Right cardiac atrium (tissue), 5 donors: ENCODE measurements at places on chromosomes 12 and 14. TPM values are rescaled to one million over a fixed set of nuclear protein-coding genes. Genes with fewer than 3 reads are reported as not detected.
A peak's percentile ranks its signal among the peaks of the same experiment; 100 is the strongest.

Gene PELI2
- total RNA-seq: 5.0 TPM

Gene MGST1
- 19.9 TPM for total RNA-seq

Gene SERPINA3
- 192 TPM for total RNA-seq

- no peak for DNase-seq
These were observed 4.3 kb downstream of the P2RX4 start for GRCh38 chr12:121214166-121214777.

DNA sequence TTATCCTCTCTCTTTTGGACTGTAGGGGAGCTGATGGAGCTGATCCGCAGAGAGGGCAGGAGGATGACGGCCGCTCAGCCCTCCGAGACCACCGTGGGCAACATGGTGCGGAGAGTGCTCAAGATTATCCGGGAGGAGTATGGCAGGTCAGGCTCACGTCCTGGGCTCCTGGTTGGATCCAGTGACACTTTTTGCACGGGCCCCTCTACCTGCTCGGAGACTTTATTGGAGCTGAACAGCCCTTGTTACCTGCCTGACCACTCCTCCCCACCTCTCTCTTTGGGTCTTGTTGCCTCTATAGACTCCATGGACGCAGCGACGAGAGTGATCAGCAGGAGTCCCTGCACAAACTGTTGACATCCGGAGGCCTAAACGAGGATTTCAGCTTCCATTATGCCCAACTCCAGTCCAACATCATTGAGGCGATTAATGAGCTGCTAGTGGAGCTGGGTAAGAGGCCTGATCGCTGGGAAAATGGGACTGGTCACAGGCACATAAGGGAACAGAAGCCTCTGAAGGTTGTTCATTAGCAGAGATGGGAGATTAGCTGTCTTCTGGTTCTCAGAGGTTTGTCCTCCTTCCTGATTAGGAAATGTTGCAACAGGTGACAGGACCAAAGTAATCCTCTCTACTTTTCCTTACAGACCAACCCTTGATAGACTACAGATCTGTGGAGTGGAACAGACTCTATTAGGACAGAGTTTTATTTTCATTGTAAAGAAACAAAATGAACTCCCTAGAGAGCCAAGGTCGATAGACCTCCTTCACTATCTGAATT lies 718 bp downstream of the EIF2B2 start:
- DNase-seq: no peak

- DNase-seq: peak; percentile 77
These were observed 811 bp upstream of the INF2 start for GRCh38 chr14:104688505-104689108.

- no peak for DNase-seq
These were observed 180.2 kb upstream of the PZP start for GRCh38 chr12:9388379-9388778.

GRCh38 chr12:47741340-47741703 lies 16.0 kb upstream of the ENDOU start:
- DNase-seq: peak; percentile 76

DNA sequence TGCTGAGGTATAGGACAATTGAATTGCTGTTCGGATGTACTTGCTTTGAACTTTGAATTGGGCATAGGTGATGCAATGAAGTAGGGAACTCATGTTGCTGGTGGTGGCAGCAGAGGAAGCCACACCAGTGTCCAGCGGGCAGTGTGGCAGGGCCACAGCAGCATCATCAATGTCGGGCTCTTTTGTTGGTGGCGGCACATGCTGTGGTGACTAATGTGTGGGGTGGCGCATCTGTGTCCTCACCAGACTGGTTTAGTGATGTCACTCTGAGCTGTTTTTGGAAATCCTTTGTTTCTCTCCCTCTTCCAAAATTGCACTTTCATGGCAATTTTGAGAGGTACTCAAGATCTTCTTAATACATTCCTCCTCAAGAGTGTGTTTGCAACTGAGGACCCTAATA lies 187.6 kb downstream of the ETNK1 start:
- DNase-seq: no peak

DNA sequence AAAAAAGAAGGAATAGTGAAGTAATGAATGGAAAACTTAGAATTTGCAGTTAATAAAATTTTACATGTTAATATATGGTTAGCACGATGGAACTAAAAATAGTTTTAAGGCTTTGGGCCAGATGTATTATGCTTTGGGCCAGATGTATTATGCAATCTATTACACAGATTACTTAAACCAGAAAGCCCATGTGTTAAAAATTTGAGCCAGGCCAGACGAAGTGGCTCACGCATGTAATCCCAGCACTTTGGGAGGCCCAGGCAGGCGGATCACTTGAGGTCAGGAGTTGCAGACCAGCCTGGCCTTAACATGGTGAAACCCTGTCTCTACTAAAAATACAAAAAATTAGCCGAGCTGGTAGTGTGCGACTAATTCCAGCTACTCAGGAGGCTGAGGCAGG lies 17.2 kb downstream of the IFT81 start:
- DNase-seq: peak; percentile 68

DNA sequence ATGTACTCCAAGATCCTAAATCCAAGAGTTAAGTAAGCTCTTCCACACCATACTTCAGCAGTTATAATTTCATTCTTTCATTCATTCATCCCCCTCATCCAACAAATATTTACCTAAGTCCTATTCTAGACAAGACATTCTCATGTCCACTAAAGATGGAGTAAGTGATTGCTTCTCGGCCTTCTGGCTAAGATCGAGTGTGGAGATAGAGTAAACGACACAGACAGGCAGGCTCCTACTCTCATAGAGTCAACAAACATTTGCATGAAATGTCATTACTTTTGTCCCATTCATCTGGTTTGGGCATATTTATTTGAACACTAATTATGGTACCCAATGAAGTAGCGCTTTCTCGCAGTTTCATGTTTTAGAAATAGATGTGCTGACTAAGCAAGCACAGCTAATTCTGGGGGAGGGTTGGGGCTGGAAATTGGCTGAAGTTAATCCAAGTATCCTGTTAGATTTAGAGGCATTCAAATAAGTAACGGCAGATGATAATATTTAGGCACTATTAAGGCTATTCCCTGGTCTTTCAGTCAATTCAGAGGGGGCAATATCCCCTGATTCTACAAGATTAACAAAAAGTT lies 176.5 kb downstream of the CEP128 start:
- DNase-seq: no peak

DNA sequence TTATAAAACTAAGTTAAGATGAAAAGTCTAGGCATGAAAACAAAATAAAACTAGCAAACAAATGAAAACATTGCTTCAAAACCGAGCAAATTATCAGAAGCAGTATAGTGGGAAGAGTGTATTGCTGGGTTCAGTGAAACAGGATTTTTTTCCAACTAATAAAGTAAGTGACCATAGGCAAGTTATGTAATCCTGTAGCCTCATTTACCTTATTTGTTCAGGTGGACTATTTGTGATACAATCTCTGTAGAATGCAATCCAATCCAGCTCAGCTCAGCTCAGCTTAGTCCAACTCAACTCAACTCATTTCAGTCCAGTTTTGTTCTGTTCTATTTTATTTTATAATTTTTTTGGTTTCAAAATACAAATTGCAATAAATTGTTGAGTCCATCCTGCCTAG lies 276.7 kb upstream of the LRIG3 start:
- no peak for DNase-seq
